ENCODE measurements at places on chromosomes 5 and 9.

GRCh38 chr5:89948977-89949376 is 460.6 kb downstream of the CETN3 start:
- no peak for DNase-seq

DNA sequence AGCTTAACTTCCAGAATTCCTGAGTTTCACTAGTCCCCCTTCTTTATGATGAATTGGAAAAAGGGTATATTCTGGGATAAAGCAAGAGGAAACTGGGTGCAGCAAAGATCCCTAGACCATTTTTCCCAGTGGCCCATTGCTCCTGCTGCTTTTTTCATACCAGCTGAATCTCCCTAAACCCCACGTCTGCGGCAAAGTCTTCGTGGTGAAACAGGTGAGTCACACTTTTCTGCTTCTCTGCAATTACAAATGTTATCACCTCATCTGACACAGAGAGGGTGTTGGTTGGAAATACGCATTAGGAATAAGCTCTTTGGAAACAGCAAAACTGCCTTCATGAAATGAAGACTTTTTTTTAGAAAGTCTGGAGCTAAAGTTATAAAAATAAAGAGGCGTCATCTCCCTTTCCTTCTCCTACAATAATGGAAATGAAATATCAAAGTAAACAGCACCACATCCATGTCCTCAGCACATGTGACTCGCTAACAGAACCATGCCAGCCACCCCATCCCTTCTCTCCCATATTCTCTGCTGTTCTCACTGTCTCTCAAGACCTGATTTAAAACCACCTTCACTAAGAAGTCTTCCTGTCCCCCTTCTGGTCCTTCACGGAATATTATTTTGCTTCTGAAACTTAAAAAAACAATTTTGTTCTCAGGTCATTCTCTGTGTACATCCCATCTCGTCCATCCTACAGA is 39.5 kb upstream of the GLRX start:
- DNase-seq, result no peak

DNA sequence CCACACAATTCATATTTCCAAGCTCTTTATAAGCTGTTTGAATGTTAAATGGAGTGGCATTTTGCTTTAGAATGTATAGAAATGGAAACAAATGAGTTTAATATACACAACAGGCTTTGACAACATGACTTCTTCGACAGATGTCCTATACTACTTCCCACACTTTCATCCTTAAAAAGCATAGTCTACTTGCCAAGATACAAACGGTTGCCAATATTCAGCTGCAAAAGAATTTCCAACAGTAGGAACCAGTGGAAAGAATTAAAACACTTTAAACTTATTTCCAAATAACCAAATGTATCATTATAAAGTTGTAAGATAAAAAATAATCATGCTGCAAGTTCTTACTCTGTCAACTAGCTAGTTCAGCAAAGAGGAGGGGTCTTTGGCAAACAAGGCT is 456.4 kb downstream of the PDE4D start:
- DNase-seq, result no peak

DNA sequence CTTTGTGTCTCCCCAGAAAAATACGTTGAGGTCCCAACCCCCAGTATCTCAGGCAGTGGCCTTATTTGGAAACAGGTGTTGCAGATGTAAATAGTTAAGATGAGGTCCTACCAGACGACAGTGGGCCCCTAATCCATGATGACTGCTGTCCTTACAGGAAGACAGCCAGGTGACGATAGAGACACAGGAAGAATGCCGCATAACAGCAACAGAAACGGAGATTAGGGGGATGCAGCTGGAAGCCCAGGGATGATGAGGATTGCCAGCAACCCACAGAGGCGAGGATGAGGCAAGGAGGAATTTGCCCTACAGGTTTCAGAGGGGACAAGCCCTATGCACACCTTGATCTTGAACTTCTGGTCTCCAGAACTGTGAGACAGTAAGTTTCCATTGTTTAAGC is 46.5 kb downstream of the ROPN1L start:
- no peak for DNase-seq

DNA sequence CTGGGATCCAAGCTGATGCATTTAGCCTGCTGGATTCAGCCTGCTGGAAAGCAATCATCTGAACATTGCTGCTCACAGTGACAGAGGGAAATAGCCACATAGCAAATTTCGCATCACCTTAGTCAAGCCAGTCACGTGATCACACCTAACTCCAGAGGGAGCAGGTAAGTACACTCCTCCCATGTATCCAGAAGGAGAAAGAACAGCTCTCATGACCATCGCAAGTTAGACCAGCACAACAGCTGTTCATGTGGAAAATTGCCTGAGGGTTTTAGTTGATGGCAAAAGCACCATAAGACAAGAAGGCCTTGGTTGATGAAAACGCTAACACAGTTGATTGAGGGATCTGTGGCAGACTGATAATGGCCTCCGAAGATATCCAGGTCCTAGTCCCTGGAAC is 34.2 kb upstream of the MYO10 start:
- DNase-seq, result no peak

DNA sequence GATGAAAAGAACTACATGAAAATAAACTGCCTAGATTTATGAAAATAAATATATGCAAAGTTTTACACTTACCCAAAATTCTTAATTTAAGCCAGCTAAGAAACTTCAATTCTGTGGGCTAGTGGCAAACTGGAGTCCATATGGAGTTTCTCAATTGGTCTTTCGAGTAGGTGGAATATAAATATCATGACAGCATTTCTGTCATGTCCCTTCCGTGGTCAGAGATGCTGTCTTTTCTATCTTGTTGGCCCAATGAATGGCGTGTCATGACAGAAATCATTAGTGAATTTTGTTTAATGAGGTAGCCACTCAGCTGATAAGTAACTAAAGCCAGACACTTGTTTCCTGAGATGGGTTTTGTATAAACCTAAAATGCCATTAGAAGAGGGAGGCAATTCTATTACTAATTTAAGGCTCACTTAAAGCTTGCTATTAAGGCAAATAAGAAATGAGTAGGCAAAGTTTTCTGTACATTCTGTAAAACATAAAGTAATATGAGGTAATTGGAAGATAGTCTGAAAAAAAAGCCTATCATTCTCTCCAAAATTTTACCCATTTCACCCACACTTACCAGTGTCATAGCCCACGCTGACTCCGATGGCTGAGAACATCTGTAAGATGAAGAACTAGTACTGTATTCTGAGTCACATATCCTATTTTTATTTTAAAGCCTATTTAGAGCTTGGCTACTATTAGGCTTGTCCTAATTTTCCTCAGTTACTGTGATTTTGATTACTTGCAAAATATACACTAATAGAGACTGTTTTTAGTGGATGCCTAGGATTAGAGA is 419.3 kb upstream of the MEF2C start:
- DNase-seq, result no peak

All from activated CD4-positive, alpha-beta T cell treated with anti-CD3 and anti-CD28 coated beads for 24 hours (primary cell).